ENCODE measurements at places on chromosomes 1 and 21.

GRCh38 chr1:18776777-18777176 lies 82.7 kb downstream of the TAS1R2 start:
- DNase-seq, result no peak

DNA sequence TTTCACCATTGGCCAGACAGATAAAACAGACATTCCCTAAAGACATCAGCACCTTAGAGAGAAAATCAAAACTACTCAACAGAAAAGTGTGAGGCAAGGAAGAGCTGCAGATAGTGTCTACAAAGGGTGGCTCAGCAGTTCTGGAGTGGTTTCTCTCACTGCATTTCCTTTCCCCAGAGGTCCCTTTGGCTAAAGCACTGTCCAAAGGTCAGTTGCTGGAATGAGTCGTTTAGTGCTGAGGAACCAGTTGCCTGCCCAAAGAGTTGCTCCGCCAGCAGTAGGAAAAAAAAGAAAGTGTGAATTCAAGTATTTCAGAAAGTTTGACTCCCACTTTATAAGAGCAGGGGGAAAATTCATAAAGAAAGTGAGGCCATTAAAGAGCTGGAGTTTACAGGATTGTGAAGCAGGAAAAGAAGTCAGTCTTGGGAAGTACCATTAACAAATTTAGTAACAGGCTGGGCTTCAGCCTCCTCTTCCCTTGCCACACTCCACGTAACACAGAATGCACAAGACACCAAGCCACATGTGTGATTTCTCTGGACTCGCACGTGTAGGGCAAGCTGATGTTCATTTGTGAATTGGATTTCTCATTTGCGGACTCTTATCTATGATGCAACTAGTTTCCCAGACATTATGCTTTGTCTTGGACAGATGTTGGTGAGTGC lies 122.2 kb downstream of the RUNX1 start:
- DNase-seq, result no peak

DNA sequence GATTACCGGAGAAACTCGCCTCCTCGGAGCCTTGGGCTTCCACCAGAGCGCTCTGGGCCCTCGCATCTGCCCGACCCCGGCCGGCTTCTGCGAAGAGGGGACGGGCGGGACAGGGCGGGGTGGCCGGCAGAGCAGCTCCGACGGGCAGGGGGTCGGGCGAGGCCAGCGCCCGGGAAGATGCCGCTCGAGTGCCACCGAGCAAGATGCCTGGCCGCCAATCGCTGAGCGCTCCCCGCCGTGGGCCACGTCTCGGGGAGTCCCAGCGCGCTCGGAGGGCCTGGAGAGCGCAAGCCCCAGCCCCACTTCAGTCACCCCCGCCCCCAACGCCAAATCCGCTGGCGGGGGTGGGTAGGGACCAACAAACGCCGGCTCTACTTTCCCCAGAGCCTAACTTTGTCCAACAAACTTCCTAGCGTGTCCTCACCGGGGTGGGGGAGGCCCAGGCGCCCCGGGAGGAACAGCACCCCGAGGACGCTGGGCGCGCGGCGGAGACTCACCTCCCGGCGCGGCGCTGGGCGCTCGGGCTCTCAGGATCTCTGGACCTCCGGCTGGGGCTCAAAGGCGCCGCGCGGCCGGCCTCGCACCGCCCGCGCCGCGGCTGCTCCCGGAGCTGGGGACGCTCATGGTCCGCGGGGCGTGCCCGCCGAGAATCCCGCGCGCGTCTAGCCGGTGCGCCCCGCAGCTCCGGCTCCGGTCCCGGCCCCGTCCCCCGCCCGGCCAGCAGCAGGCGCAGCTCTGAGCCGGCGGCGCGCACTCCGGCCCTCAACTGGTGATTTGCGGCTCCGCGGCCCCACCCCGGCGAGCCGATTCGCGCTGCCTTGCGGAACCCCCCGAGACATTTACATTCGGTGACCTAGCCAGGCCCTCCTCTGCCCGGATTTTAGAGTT lies at the start of gene BCAR3:
Gene BCAR3 (minus strand): TSS at position 737 of the 888 bp plus-strand sequence. CDS start 6,907 bp downstream, outside the sequence.
- DNase-seq, result peak; percentile 35

DNA sequence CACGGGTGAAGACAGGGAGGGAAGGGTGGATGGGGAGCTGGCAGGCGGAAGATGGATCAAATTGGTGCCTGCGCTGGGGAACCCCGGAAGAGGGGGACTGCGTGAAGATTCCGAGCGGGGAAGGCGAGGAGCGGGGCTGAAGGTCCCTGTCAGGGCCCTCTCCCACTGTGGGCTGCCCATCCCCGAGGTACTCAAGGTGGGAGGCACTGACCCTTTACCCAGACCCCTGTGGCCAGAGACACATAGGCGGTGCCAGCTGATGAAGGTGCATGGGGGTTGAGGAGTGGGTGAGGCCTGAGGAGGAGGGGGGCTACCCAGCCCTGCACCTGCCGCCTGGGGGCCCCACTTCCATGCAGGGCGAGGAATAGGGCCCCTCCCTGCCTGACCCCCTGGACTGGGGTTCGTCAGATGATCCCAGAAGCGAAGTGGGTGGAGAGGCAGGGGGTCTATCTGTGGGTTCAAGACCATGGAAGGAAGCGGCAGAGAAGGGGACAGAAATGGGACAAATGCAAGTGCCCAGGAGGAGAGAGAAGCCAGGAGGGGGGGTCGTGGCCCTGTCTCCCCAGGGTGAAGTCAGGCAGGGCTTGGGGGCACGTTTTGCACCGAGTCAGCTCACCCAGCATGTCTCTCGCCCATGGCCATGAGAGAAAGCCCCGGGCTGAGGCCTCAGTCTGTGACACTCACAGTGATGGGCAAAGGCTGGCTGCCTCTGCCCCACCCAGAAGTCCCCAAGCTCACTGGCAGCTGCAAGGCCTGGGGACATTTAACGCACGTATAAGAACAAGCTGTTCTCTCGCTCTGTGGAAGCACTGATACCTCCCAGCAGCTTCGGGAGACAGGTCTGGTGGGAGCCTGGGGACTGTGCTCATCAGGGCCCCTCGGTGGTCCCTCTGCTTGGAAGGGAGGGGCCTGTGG lies 7.0 kb upstream of the MMEL1 start:
- DNase-seq, result no peak

- no peak for DNase-seq
These were observed 77.1 kb downstream of the HLCS start for GRCh38 chr21:36889401-36889800.

GRCh38 chr1:64933296-64934070 lies 32.9 kb downstream of the JAK1 start:
- DNase-seq, result no peak

- DNase-seq, result no peak
These were observed 40.8 kb upstream of the DOCK7 start for GRCh38 chr1:62728963-62729362.

GRCh38 chr1:184836934-184837895 lies 82.6 kb upstream of the EDEM3 start:
- no peak for DNase-seq
